ENCODE measurements at places on chromosomes 5 and 9. TPM values are rescaled to one million over a fixed set of nuclear protein-coding genes. Genes with fewer than 3 reads are reported as not detected.

The MEGF10 gene
- total RNA-seq, result not detected

The OR2S2 gene
- not detected for total RNA-seq

The MCIDAS gene
- not detected for total RNA-seq

The FAM221B gene
- not detected for total RNA-seq

The CCDC112 gene
- total RNA-seq, result 0.60 TPM

The ENTPD2 gene
- 0.25 TPM for total RNA-seq

The HSPA9 gene
- total RNA-seq, result 176 TPM

The FBP1 gene
- total RNA-seq, result 1.3 TPM

The C5orf52 gene
- not detected for total RNA-seq

The NUDT12 gene
- total RNA-seq, result 0.66 TPM

The ARID3C gene
- total RNA-seq, result 0.18 TPM

The CDKN2B-AS1 gene
- 6.4 TPM for total RNA-seq

The SLC25A48 gene
- not detected for total RNA-seq

The TNC gene
- total RNA-seq, result not detected

The IFNA7 gene
- total RNA-seq, result not detected

The PCDHA9 gene
- not detected for total RNA-seq

The TMEM38B gene
- 5.4 TPM for total RNA-seq

The KCNV2 gene
- not detected for total RNA-seq

The NDUFA8 gene
- 32.4 TPM for total RNA-seq

The PCDHGA6 gene
- 0.12 TPM for total RNA-seq

The DOCK8 gene
- total RNA-seq, result 318 TPM

The ZNF354C gene
- 7.0 TPM for total RNA-seq

The WNK2 gene
- total RNA-seq, result 0.38 TPM

The FOXD1 gene
- not detected for total RNA-seq

The PGM5 gene
- total RNA-seq, result not detected

The INSYN2B gene
- total RNA-seq, result not detected
